ENCODE measurements at places on chromosomes 3 and 15.

- no peak for DNase-seq
These were observed 58.6 kb downstream of the DRD3 start for GRCh38 chr3:114120211-114120610.

- DNase-seq: no peak
These were observed 26.6 kb upstream of the MGA start for GRCh38 chr15:41633609-41634008.

GRCh38 chr3:52827441-52827840 is 3.0 kb downstream of the ITIH4 start:
- DNase-seq: no peak

GRCh38 chr3:69541711-69542088 is 155.8 kb upstream of the FRMD4B start:
- peak; percentile 25 for DNase-seq

- no peak for DNase-seq
These were observed 1.2 kb downstream of the RTP1 start for GRCh38 chr3:187198490-187198889.

DNA sequence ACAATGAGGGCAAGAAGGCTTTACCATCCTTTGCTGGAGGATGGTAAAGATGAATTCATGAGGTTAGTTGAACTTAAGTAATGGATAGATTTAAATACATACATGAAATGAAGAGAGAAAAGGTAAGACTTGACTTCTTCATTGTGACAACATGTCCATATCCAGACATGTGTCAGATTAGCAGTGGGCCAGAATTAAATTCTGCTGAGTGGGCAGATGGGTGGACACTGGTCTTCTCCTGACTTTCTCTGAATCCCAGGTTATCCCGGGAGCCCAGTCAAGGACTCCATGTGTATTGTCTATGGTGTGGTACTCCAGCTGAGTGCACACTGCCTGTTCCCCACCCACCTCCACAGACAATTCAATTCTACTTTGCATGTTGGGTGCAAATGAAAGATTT is 603.1 kb downstream of the NLGN1 start:
- no peak for DNase-seq

GRCh38 chr3:104514371-104514770 is 852.3 kb upstream of the ALCAM start:
- DNase-seq: no peak

GRCh38 chr3:185661772-185662171 is 75.7 kb downstream of the SENP2 start:
- no peak for DNase-seq

- DNase-seq: no peak
These were observed 801.1 kb upstream of the LMCD1 start for GRCh38 chr3:7700539-7700938.

Data from adrenal gland (tissue), 19 donors.